ENCODE measurements at places on chromosomes 16 and 17. TPM values are rescaled to one million over a fixed set of nuclear protein-coding genes. Genes with fewer than 3 reads are reported as not detected.

Gene KRTAP4-3
- not detected for total RNA-seq

Gene PIMREG
- 21.1 TPM for total RNA-seq

Gene GPR142
- total RNA-seq: not detected

Gene SPATA22
- 0.96 TPM for total RNA-seq

Gene SLC52A1
- 0.85 TPM for total RNA-seq

Gene TMEM101
- total RNA-seq: 31.7 TPM

Gene TOP2A
- total RNA-seq: 314 TPM

Gene PIK3R5
- 81.4 TPM for total RNA-seq

Gene SRCIN1
- 0.11 TPM for total RNA-seq

Gene CHD9NB
- total RNA-seq: 0.42 TPM

Gene KRT24
- not detected for total RNA-seq

Gene NME1
- 73.0 TPM for total RNA-seq

Gene CPNE2
- total RNA-seq: 11.0 TPM

Gene HIGD1B
- not detected for total RNA-seq

Gene HSD3B7
- 8.5 TPM for total RNA-seq

Gene METTL22
- 36.3 TPM for total RNA-seq

Gene GSG1L
- not detected for total RNA-seq

Gene KRTAP17-1
- not detected for total RNA-seq

Gene KIF22
- 199 TPM for total RNA-seq

Gene SULT1A4
- total RNA-seq: 2.4 TPM

Gene NIP7
- total RNA-seq: 39.5 TPM

Gene PYDC1
- not detected for total RNA-seq

Gene LITAFD
- total RNA-seq: not detected

All from activated naive CD8-positive, alpha-beta T cell treated with anti-CD3 and anti-CD28 coated beads, Interleukin-2, amount 10 ng/mL, durations not matched to agents 7 days and 5 days (primary cell).